ENCODE measurements at places on chromosomes 4 and X.

GRCh38 chrX:15150586-15150985, 119.3 kb downstream of the ASB9 start:
- DNase-seq = no peak

DNA sequence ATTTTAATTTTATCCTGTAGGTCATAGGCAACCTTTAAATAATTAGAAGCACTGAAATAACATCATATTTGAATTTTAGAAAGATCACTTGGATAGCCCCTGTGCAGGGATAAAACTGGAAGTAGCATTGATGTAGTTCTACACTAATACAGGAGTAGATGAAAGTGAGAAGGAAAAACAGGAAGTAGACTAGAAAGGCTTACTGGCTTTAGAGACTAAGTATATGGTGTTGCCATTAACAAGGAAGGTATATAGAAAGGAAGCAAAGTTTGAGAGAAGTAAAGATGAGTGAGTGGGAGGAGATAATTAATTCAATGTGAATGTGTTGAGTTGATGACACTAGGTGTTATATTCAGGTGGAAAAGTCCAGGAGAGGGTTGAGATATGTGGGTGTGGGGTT, 73.1 kb upstream of the EPGN start:
- no peak for DNase-seq

DNA sequence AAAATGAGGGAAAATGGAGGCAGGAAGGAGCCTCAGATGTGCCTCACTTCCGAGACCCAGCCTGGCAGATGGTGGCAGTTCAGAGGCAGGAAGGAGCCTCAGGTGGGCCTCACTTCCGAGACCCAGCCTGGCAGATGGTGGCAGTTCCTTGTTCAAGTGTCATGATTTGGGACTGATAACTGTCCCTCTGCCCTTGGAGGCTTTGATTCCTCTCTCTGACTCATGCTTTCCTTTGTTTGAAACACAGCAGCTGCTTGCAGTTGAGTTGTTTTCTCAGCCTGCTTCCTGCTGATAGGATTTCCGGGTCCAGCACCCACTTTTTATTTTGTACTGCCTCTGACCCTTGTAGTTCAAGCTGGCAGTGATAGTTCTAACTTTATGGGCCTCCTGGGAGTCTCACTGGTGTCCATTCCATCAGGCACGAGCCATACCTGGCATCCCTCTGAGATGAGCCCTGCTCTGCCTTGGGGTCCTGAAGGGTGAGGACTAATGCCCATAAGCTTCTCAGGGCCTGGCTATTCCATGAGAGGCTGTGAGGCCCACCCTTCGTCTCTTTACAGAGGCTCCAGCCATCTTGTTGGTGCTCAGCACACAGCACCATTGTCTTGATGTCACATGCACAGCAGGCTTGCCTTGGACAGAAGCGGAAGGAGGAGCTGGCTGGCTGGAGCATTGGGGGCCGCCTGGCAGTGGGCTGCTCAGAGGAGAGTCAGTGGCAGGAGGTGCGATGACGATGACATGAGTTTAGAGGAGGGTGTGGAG, 13.0 kb downstream of the RGS12 start:
- no peak for DNase-seq

DNA sequence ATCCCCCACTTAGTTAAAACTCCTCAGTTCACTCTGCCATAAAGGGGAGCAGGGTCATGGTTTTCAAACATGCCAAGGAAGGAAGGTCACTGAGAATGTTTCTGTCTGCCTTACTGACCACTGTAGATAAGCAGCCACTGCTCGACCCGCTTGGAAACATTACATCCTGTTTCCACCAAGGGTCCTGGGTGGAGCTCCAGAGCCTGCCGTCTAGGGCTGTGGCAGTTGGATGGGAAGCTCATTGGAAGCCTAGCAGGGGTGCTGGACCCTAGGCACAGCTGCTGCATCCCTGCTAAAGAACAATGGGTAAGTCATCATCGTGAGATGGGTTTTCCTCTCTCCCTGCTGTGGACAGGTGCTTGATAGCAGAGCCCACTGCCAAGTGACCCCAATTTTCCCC, 76.0 kb upstream of the SRD5A3 start:
- DNase-seq = no peak

- no peak for DNase-seq
Measured at GRCh38 chr4:163588532-163588931, 94.0 kb downstream of the TMA16 start.

GRCh38 chr4:30770812-30771211, 50.6 kb downstream of the PCDH7 start:
- DNase-seq = no peak

DNA sequence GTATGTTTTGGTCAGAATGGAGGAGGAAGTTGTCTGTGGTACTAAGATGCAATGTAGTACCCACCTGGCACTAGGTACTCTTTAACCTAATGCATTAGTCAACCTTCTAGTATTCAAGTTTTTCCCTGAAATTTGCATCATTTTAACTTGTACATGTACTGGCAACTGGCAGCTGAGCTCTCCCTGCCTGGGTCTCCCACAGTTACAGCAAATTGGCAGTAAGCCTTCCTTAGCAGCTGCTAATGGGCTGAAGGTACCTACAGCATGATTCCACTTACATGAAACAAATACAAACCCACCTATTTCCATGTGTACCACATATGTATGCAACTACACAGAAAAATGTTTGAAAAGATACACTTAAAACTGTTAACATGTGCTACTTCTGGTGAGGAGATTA, 8.1 kb upstream of the KLHL2 start:
- no peak for DNase-seq

DNA sequence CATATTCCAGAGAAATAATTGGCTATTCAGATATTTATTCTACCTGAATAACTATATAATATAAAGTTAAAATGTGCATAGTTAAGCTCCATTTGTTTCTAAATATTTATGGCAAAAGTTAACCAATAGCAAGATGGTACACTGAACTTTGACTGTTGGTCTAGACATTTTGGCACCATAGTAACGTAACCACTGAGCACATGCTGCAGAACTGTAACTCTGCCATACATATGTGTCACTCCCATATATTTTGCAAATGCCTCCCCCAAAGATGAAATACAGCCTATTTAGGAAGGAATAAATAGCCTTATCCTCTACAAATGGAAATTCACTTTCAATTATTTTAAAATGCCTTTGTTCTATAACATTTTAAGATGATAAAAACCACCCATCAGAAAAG, 424.9 kb downstream of the CENPC start:
- DNase-seq = no peak

DNA sequence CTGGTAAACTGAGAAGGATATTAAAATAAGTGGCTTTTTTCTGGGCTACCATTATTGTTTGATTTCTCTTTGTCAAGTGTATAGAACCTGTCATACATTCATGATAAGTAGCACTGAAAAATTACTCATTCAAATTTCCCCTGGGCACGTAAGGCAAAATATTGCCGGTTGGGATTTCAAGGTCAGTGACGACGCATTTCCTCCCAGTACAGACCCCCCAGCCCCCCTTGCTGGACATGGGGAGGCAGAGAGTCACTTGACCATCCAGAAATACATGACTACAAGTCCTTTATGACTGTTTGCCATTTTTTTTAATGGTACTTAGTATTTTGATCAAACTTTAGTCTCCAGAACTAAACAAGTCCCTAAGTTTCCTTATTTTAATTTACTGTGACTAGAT, 6.8 kb upstream of the MND1 start:
- no peak for DNase-seq

DNA sequence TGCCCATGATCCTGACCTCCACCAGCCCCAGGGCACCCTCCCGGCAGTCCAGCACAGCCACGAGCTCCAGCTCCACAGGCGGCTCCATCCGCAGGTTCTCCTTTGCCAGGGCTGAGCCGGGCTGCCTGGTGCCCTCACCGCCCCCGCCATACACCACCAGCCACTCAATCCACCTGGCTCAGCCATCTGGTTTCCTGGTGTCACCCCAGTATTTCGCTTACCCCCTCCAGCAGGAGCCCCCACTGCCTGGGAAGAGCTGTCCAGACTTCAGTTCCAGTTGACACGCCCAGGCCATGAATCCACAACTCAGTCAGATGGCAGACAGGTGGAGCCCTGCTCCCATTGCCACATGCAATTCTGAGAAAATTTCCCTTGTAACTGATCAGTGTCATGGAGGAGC, 3.9 kb downstream of the SHISA3 start:
- DNase-seq = no peak
